Globus pallidus (tissue), 1 donor: ENCODE measurements at places on chromosomes 3 and 15.
A peak's percentile ranks its signal among the peaks of the same experiment; 100 is the strongest.

- peak; percentile 38 for DNase-seq
Measured at GRCh38 chr3:193831495-193832455, 238.8 kb downstream of the OPA1 start.

GRCh38 chr15:81859737-81860516 is 185.9 kb downstream of the MEX3B start:
- no peak for DNase-seq

DNA sequence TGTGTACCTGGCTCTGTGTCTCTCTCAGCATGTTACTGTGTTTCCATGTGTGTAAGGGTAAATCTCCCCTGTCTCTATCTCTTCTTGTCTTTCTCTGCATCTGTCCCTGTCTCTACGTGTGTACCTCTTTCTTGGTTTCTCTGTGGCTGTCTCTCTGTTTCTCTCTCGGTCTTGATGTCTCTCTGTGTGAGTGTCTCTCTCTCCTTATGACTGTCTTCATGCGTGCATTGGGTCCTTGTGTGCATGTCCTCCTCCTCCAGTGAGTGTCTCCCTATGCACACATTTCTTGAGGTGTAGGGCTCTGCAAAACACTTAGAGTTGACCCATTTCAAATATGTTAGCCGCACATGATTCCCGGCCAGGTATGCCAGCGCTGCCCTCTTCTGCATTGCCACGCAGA is 903.3 kb upstream of the CFAP20DC start:
- DNase-seq, result no peak

DNA sequence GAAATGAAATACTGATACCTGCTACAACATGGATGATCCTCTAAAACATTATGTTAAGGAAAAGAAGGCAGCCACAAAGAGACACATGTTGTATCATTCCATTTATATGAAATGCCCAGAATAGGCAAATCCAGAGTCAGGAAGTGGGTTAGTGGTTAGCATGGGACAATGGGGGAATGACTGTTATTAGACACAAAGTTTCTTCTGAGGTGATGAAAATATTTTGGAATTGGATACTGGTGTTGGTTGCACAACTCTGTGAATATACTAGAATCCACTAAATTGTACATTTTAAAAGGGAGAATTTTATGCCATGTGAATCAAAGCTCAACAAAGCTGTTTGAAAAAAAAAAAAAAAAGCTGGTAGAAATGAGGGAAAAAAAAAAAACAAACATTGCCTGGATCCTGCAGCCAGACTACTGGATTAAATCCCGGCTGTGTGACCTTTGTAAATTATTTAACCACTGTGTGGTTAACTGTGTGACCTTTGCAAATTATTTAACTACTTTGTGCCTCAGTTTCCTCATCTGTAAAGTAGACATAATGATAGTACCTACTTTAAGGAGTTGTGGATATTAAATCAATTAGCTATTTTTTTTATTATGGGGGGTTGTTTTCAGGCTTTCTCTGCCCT is 75.6 kb upstream of the PRICKLE2 start:
- DNase-seq, result no peak

DNA sequence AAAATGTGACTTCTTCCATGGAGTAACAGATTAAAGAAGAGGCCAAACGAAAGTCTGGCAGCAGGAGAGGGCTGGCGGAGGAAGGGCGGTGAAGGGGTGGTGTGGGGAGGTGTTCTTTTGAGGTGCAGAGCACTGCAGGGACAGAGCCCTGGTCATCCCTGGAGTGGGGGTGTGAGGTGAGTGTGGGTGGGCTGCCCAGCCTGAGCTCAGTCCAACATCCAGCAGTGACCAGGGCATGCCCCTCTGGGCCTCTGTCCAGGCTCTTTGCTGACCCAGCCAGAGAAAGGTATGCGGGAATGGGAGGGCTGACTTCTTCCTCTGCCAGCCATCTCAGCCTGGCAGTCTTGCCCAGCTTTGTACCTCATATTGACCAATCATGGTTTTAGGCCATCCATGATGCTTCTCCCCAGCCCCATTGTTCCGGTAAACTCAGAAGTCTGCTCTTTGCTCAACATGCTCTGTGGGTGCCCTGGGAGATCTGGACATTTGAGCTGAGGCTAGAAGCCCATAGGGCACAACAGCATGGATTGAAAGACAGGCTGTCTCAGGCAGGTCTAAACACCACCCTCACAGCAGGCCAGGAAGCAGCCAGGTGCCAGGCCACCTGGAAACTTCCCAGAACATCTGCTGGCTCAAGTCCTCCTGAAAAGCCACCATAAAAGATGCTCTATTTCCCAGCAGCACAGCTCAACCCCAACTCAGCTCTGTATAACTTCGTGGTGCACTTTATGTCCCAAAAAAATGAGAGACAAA is 25.9 kb upstream of the CXCR6 start:
- no peak for DNase-seq

DNA sequence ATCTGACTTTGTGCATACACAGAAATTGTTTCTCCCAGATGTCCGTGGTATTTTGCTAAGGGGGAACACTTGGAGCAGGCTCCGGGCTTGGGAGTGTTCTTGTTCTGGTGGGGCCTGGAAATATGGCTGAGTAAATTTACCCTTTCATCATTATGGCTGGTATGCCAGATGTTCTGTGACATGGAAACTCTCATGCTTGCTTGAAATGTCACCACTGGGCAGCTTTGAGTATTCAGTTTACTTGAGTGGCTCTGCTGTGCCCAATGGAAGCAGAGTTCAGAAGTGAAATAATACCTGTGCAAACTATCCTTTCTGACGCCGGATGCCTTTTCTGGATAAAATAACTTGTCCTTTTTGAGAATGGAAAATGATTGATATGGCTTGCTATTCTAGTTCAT is 283.6 kb upstream of the TPM1 start:
- no peak for DNase-seq

DNA sequence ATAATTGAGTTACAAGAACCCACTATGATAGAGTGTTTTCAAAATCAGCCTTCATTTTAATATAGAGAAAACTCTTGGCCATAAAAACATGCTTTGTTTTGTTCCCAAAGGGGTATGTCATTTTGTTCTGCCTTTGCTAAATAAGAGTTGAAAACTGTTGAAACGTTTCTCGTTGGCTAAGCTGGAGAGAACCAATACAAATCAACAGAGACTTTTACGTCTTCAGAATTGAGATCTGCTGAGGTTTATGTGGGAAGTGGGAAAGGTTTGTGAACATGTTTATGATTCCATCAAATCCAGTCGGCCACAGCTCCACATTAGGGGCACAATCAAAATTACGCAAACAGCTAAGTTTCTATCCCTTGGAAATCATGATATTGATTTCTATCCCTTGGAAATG is 102.0 kb downstream of the IGF2BP2 start:
- DNase-seq, result no peak

- no peak for DNase-seq
Measured at GRCh38 chr3:170307671-170308405, 49.7 kb upstream of the SKIL start.

DNA sequence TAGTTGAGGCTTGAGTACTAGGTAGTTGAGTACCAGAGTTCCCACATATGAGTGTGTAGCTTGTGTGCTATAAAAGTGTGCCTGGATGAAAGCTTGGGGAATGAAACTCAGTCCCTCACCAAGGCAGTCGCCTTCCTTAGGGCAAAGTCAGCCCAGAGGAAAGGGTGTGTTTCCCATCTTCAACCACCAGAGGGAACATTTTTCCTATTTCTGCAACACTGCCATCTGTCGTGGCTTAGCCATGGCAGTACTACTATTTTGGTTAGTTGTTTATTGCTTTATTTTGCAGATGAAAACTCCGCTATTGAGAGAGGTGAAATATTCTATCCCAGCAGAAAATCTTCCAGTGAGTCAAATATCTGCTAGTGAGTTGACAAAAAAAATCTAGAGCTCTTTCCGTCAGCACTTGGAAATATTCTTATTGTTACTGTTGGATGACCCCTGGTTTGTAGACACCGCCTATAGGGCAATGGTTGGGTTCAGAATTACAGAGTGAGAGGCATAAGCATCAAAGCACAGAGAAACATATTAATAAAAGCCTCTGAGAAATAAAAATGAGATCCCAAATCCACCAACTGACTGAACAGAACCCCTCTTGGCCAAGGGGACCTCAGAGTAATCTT is 239.9 kb downstream of the CPNE4 start:
- peak; percentile 31 for DNase-seq

- DNase-seq, result no peak
Measured at GRCh38 chr3:151379083-151379734, 5.3 kb downstream of the P2RY12 start.

- DNase-seq, result no peak
Measured at GRCh38 chr15:61530769-61531168, 301.7 kb upstream of the RORA start.
